Stomach (tissue), 19 donors: ENCODE measurements at places on chromosomes 2 and 18.
A peak's percentile ranks its signal among the peaks of the same experiment; 100 is the strongest.

- no peak for DNase-seq
These were observed 5.9 kb downstream of the LBX2 start for GRCh38 chr2:74493546-74493945.

DNA sequence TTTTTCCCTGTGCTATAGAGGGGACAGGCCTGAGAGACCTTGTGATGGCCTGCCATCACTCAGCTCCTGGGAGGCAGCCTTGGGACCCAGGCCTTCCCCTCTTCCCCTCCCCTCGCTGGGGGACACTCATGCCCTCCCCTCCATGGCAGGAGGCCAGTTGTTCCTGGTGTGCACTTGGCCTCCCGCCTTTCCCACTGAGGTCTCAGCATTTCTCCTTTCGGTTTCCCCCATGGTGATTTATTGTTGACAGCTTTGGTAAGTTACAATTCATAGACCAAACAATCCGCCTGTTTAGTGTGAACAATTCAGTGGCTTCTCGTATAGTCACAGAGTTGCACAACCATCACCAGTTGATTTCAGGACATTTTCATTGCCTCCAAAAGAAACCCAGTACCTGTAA is 10.2 kb upstream of the CNDP1 start:
- peak; percentile 24 for DNase-seq

DNA sequence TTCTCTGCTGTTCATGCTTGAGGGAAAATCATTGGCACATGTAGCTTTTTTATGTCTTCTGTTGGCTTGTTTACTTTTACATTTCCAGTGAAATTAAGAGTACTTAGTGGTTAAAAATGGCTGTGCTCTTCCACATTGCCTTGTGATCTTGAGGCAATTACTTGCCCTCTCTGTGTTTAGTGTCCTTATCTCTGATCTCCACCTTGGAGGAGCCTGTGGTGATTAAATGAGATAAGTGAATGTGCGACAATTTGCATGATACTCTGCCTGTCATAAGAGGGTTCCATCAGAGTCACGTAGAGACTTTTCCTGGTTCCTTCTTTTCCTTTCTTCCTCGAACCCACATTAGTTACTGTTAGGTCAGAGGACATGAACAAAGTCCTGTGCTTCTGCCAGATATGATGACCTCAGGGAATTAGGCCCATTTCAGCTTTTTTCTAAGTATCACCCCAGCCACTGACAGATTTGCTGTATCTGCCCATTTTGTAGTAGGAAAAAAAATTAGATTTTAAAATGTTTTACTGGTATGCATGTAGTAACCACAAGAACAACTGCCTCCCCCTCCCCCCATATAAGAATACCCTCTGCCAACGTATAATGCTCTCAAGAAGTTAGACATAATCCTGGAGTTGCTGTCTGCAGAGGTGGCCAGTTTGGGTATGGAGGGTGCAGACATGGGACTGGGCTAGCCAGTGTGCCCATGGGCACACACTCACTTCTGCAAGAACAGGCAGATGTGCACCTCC is 51.9 kb downstream of the TET3 start:
- no peak for DNase-seq

DNA sequence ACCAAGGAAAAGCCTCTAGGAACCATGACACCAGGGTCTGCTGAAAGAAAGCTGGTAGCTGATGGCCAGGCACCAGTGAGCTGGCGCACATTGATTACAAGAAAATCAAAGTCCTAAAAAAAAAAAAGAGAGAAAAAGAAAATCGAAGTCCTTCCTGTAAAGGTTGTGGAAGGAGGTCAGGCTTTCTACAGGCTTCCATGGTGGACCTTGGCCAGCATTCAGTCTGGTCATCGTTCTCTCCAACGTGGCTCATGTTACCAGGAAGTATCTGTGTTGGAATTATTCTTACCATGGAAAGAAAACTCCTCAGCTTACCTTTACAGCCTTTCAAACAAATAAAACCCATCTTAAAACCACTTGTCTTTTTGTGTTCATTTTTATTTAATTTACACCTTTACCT is 65.6 kb downstream of the CYB5A start:
- DNase-seq, result peak; percentile 58

GRCh38 chr18:48295586-48296311 is 113.4 kb downstream of the ZBTB7C start:
- no peak for DNase-seq
